ENCODE measurements at places on chromosomes 7 and 10.

DNA sequence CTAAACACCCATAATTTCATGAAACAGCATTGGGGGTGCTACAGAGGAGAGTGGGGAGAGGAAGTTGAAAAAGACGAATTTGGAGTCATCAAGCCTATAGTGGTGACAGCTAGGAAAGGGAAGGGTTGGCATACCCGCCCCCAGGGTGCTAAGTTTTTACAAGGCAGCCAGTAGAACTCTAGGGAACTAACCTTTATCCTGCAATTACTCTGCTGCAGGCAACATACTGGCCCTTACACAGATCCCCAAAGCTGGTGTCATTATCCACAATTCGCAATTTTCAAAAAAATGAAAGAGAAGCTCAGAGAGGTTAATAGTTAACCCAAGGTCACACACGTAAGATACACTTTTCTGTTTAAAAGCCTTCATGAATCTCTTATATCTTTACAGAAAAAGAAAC lies 14.2 kb upstream of the SLC35B4 start:
- DNase-seq = no peak

DNA sequence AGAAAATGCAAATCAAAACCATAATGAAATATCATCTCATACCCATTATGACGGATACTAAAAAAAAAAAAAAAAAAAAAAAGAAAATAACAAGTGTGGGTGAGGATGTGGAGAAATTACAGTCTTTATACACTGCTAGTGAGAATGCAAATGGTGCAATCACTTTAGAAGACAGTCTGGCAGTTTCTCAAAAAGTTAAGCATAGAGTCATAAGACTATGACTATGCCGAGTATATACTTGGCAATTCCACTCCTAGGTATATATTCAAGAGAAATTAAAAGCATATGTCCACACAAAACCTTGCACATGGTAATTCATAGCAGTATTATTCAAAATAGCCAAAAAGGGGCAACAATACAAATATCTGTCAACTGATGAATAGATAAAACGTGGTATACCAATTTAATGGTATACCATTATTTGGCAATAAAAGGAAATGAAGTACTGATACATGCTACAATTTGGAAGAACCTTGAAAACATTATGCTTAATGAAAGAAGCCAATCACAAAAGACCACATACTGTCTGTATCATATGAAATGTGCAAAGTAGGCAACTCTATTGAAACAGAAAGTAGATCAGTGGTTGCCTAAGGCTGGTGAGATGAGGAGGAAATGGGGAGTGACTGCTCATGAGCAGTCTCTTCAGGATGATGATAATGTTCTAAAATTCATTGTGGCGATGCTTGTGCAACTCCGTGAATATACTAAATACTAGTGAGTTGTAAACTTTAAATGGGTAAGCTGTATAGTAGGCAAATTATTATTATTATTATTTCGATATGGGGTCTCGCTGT lies 90.1 kb upstream of the NANOS1 start:
- no peak for DNase-seq

DNA sequence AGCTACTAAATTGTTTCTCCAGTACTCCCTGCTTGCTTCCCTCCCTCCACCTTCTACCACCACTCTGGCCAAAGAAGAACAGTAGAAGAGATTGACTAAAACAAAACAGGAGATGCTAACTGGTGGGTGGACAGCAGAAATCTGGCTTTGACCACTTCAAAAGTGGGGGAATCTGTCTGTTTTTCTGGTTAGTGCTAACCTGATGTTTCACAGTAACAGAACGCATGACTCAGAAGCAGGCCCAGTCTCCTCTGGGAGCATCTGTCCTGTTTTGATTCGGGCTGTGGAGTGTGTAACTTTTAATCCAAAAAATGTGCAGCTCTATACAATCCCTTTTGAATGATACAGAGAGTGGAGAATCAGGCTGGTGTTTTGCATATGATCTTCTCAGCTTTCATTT lies 32.7 kb upstream of the ZNF438 start:
- DNase-seq = no peak

DNA sequence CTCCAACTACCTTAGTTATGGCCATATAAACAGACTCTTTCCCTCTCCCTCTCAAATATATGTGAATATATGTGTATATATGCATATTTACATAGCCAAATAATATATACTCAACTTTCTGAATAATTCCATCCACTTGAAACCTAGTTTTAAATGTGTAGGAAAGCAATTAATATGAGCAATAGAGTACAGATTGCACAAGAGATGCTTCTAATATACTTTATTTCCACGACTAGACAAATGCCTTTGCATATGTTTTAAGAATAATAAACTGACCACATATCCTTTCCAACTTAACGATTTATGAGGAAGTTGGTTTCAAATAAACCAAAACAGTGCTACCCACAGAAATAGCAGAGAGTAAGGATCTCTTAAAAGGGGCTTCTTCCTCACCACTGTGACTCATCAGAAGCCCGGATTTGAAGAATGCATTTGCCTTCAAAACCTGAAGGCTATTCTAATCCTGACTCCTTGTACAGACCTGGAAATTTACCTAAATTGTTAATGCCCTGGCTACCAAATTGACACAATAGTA lies 266.3 kb downstream of the AHR start:
- no peak for DNase-seq

DNA sequence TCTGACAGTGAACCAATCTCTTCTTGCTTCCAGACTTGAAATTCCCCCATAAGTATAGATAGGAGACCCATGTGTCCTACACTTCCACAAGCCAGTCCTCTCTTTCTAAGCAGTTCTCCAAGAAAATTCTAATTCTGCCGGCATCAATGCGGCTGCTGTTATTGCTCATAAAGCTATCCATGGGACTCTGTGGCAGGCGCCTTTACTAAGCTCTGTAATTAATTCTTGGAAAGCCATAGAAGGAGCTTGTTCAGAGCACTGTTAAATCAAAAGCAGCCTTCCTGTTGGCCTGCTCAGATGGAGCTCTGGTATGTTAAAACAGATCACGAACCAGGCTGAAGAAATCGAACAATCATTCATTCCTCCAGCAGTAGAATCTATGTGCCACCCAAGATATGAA lies 244.3 kb upstream of the NFE2L3 start:
- no peak for DNase-seq

- DNase-seq = no peak
Observed at GRCh38 chr10:95384011-95384704, 93.4 kb upstream of the PDLIM1 start.

GRCh38 chr7:100157334-100158228 lies 942 bp downstream of the TRAPPC14 start:
- no peak for DNase-seq

GRCh38 chr10:79269443-79269842 lies 77.8 kb upstream of the PPIF start:
- DNase-seq = no peak

DNA sequence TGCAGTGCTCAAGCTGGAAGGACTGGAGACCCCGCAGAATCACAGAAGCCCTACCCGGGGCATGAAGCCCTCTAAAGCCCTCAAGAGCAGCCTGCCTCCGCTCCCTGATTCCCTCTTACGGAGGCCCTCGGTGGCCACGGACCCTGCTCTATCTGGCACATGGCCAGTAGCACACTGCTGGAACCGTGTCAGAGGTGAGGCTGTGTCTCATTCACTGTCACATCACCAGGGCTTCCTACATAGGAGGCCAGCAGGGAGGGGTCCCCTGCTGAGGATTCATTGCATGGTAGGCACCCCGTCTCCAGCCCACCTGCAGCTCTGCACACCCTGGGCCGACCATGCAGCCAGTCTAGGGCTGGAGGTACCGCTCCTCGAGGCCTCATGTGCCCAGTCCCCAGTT lies 259.2 kb downstream of the TNS3 start:
- DNase-seq = no peak

DNA sequence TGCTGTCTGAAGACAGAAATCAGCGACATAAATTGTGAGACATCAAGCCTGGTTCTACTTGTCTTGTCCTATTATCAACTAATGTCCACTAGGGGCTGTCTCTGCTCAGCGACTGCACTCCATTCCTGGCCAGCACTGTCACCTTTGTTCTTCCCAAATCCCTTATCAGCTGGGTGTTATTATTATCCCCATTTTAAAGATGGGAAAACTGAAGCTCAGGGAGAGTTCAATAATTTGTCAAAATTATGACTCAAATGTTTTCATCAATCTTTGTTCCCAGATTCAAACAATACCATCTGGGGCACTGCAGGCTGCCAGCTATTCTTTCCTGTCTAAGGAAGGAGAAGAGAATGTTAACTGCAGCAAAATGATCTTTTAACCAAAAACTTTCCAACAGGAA lies 431.6 kb upstream of the NFE2L3 start:
- no peak for DNase-seq

GRCh38 chr7:93566876-93567275 lies 7.6 kb downstream of the CALCR start:
- no peak for DNase-seq

DNA sequence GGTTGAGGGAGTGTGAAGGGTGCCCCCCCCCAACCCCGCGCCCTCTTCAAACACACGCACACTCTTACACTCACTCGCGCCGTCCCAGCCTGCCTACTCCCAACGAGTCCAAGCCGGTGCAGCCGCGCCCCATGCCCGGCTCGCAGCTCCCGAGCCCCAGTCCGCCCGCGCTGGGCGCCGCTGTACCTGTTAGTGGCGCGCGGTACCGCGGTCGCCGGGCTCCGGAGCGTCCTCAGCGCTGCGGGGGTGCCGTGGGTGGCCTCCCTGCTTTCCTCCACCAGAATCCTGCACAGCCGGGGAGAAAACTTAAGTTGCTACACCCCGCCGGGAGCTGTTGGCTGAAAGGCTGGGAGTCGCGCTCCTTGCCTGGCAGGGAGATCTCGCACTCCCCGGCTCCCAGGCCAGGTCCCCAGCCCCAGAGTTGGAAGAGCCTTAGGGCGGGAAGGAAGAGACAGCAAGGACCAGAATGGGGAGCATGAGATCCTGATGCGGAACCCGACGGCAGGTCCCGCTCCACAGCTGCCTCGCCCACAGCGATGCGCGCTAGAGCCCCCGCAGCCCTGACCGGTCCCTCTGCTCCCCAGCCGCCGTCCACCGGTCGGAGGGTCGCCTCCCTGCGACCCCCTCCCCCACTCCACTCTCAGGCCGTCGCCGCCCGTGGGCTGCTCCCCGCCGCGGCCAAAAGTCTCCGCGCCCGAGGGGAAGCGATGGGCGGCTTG lies 863 bp downstream of the ST8SIA6 start:
- DNase-seq = peak; percentile 30

DNA sequence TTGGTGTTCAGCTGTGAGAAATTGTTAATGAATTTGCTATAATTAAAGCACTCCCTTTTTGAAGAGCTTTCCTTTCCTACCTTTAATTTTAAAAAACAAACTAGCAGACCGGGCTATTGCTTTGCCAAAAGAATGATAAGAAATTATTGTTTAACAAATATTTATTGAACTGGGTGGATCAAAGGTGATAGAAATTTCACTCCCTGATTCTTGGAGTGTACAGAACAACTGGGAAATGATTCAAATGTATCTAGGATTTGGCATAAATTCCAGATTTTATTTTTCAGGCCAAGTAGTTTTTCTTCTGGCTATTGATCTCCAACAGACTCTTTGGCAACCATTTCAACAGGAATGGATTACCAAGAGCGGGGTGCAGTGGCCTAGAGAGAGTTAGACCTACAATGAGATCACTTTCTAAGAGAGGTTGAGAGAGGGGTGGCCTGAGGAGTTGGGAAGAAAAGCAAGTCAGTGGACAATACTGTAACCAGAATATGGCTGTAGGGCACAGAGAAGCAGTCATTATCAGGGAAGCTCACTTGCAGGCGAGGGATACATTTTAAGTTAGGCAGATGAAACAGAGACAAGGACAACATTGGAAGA lies 71.9 kb downstream of the PLXDC2 start:
- no peak for DNase-seq

DNA sequence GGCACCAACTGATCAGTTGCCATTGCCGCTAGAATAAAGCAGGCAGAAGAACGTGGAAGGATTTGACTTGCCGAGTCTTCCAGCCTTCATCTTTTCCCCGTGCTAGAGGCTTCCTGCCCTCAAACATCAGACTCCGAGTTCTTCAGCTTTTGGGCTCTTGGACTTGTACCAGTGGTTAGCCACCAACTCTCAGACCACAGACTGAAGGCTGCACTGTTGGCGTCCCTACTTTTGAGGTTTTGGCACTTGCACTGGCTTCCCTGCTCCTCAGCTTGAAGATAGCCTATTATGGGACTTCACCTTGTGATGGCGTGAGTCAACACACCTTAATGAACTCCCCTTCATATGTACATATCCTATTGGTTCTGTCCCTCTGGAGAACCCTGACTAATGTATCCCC lies 57.3 kb upstream of the KCND2 start:
- DNase-seq = no peak

- no peak for DNase-seq
Observed at GRCh38 chr7:15011289-15011688, 108.7 kb upstream of the DGKB start.

- no peak for DNase-seq
Observed at GRCh38 chr7:156772725-156773124, 120.3 kb downstream of the LMBR1 start.

DNA sequence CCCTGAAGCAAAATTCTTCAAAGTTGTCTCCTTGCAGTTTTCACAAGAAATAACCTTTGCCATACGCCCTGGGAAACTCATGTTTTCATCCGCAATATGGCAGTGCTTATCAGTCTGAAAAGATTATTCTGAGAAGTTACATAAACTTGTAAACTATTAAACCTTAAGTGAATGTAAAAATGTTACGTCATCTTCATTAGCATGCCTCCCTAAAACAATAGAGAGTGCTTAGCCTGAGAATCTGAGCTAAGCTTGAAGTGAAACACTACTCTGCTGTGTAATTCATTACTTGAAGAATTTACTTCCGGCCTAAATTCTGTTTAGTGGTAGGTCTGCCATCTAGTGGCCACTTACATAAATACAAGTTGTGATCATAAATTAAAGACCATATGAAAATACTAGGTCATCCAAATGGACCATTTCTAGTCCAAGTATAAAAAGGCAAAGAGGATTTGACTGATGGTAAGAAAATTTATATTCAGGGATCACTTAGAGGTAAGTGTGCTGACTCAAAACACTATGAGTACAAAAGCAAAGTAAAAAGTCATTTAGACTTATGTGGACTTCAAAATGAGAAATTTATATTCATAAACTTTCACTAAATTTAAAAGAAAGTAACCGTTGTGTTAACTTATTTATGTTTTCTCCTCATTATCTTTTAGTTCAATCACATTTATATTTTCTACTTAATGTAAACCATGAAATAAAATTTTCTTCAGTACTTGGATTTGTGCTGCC lies 745.1 kb upstream of the LRRTM3 start:
- DNase-seq = peak; percentile 33

DNA sequence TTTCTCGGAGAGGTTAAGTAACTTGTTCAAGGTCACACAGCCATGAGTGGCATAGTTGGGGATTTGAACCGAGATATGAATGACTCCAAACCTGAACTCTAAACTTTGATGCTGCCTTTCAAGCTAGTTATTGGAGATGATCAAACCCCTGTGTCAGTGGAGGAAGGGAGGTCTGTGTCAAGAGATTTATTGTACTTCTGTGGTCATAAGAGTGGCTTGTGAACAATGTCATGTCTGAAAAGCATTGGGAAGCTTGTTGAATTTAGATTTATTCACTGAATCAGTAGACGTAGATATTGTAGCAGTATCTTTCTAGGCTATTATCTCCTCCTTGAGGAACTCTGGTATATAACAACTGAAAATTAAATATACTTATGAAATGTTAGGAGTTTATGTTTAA lies 27.3 kb downstream of the SNX10 start:
- no peak for DNase-seq

GRCh38 chr7:7521259-7521658 lies 14.4 kb downstream of the COL28A1 start:
- DNase-seq = no peak

Measured in CD4-positive, alpha-beta T cell treated with Interleukin-6 at 100 ng/mL for 8 hours (primary cell).